Activated naive CD8-positive, alpha-beta T cell treated with anti-CD3 and anti-CD28 coated beads, Interleukin-2, amount 50 U/mL, for 24 hours (primary cell): ENCODE measurements at places on chromosomes 7 and 10.

DNA sequence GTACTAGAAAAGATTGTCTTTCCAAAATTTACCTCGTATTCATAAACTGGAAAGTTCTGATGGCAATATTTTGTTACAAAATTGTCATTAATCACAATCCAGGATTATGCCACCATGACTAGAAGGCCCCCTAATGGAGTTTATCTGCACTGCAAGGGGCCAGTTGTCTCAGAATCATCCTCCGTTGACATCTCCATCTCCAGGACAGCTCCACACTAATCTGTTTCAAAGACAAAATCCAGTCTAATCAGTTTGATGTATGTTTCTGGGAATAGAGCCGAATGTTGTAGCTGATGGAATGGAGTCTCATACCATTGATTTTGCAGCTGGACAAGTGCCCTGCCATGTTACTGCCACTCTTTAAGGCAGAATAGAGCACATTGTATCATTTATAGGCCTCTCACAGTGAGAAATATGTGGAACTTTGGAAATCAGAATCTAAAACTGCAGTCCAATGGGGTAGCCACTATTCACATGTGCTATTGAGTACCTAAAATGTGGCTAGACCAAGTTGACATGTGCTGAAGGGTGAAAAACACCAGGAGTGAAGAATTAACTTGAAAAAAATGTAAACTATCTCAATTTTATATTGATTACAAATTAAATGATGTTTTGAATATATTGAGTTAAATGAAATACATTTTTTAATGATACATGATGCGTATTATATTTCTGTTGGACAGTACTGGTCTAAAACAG is 38.3 kb upstream of the TOMM7 start:
- DNase-seq: peak; percentile 28

GRCh38 chr7:85750454-85750949 is 563.6 kb upstream of the SEMA3D start:
- peak; percentile 17 for DNase-seq

DNA sequence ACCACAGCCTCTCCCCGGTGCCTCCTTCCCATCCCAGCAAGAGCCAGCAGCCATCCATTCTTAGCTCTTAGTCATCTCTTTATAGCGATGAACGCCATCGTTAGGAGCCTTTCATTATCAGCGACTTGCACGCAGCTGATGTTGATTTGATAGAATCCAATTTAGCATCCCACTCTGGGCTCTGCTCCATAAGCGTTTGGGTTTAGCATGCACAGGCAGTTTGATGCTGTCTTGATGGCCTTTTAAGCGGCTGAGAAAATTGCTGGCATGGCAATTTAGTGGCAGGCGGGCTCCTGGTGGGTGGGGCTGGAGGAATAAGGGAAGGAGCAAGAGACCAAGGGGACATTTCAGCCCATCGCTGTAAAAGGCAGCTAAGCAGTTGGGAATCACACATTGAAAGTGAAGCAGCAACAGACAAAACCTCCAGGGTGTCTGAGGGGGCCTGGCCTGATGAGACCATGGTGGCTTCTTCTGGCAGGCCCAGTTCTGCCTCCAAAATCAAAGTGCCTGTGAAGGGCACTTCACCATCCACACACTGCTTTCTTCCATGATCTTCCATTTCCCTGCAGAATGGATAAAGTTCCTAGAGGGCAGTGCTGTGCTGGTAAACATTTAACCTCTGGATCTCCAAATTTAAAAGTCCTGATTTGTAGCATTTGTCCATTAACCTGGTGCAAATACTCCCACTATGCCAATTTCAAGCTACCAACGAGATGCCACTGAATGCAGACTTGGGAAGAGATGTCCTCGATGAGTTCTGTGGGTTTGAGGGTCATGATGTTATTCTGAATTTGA is 107.8 kb upstream of the PLXNA4 start:
- DNase-seq: no peak

GRCh38 chr10:114686013-114686412 is 27.9 kb upstream of the ABLIM1 start:
- DNase-seq: no peak

GRCh38 chr10:59825932-59826331 is 72.7 kb upstream of the MRLN start:
- no peak for DNase-seq

DNA sequence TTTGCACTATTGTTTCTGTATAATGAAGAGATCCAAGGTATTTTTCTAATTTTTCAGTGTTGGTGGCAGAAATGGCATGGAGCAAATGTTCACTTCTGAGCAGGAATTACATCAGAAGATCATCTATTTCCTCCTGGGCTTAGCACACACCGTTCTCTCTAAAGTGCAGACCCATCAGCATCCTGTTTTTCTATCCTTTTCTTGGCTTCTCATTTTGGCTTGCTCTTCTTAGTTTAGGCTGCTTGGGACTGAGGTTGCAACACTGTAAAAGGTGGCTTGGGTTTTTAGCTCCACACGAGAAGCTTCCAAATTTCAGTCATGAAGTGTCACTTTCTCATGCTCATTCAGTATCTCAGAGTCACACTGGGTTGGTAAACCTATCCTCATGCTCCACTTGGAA is 79.9 kb upstream of the SMIM30 start:
- DNase-seq: no peak

- no peak for DNase-seq
Observed at GRCh38 chr7:135217645-135218509, 6.6 kb upstream of the WDR91 start.

DNA sequence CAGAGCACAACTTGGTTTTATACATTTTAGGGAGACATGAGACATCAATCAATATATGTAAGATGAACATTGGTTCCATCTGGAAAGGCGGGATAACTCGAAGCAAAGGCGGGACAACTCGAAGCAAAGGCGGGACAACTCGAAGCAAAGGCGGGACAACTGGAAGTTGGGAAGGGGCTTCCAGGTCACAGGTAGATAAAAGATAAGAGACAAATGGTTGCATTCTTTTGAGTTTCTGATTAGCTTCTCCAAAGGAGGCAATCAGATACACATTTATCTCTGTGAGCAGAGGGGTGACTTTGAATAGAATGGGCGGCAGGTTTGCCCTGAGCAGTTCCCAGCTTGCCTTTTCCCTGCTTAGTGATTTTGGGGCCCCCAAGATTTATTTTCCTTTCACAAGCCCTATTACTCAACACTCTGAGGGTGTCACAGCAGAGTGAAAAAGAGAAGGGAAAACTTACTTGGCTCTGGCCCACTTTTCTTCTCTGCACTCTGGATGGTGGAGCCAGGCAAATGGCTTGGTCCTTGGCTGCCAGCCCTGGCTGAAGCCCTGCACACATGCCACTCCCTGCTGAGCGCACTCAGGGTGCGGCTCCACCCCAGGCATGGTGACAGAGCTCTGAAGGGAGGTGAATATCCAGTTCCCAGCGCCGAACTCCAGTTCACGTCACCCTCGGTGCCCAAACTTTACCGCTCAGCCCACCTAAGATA is 46.7 kb downstream of the PARD3 start:
- DNase-seq: no peak

DNA sequence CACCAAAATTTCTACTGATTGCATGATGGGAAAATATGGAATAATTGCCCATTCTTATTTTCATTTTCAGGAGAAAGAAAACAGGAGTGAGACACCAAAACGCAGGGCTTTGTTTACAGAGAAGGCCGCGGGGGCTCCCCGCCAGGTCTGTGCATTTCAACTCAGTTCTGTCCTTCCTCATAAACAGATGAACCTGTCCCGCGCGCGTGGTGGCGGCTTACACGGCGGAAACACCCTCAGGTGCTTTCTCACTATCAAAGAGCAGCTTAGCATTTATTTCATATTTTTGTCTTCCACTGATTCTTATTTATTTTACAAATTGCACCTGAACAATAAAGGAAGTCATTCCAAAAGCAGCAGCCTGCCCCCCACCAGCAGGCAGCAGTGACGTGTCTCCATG is 579.4 kb downstream of the PTPRN2 start:
- DNase-seq: no peak

GRCh38 chr7:88431882-88432281 is 125.2 kb upstream of the STEAP4 start:
- no peak for DNase-seq

GRCh38 chr10:93178226-93178625 is 104.5 kb downstream of the CYP26A1 start:
- no peak for DNase-seq

- no peak for DNase-seq
Observed at GRCh38 chr7:95440394-95441038, 5.7 kb upstream of the PON2 start.

- DNase-seq: no peak
Observed at GRCh38 chr7:25297278-25297677, 69.0 kb upstream of the NPVF start.

GRCh38 chr7:40711706-40712105 is 576.9 kb downstream of the SUGCT start:
- DNase-seq: no peak

DNA sequence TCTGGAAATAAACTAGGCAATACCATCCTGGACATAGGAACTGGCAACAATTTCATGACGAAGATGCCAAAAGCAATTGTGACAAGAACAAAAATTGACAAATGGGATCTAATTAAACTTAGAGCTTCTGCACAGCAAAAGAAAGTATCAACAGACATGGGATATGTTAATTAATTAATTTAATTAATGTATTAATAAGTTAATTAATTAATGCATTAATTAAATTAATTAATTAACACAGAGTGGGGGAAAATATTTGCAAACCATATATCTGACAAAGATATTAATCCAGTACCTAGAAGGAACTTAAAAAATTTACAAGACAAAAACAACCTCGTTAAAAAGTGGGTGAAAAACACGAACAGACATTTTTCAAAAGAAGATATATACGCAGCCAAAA is 83.6 kb downstream of the GCC1 start:
- no peak for DNase-seq
